ENCODE measurements at places on chromosomes 6 and 20.

DNA sequence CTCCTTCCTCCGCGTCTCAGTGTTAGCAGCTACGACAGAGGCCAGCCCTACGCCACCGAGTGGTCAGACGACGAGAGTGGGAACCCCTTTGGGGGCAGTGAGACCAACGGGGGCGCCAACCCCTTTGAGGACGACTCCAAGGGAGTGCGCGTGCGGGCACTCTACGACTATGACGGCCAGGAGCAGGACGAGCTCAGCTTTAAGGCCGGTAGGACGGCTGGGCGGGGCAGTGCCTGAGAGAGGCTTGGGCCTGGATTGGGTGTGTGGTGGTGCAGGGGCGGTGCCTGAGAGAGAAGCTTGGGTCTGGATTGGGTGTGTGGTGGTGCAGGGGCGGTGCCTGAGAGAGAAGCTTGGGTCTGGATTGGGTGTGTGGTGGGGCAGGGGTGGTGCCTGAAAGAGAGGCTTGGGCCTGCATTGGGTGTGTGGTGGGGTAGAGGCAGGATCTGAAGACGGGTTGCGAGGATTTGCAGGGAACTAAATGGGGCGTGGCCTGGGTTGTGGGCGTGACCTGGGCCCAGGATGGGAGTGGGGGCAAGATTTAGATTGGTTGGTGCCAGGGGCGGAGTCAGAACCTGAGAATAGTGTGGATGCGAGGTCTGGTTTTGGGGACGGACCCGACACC is 24.4 kb downstream of the SPDEF start:
- peak; percentile 36 for DNase-seq

GRCh38 chr20:24999568-24999967 is 7.0 kb upstream of the APMAP start:
- no peak for DNase-seq

GRCh38 chr6:20207088-20207418 is 5.2 kb downstream of the MBOAT1 start:
- no peak for DNase-seq

- no peak for DNase-seq
These were observed 118.0 kb downstream of the HFE start for GRCh38 chr6:26205161-26205624.

GRCh38 chr6:117232196-117232595 is 33.2 kb upstream of the VGLL2 start:
- no peak for DNase-seq

DNA sequence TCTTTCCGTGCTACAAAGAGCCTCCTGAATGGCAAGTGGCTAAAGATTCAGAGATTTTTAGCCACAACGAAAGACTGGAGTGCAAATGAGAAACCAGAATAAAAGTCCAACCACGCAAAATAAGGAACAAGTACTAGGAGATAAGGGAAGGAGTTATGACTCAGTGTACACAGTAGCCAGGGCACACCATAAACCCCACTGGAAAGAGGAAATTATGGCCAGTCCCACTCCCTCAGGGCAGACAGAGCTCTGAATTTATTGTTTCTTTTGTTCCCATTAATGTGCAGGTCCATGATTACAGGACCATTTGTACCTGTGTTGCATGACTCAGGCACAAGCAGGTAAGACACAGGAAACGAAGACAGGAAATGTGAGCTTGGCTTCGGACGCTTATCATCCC is 150.3 kb upstream of the PREP start:
- DNase-seq: no peak

DNA sequence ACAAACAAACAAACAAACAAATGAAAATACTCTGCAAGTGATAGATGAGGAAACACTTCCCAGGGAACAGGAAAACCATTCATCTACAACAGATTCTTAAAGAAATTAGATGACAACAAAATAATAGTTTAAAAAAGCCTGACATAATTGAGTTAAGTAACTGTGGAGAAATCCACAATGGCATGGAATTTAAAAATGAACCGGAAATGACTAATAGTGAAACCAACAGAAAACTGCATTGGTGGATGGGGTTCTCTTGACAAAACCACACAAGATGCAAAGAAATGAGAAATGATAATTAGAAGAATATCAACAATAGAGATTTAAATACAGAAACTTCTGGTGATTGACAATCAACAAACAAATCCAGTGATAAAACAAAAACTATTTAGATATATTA is 785.6 kb downstream of the QKI start:
- DNase-seq: no peak

DNA sequence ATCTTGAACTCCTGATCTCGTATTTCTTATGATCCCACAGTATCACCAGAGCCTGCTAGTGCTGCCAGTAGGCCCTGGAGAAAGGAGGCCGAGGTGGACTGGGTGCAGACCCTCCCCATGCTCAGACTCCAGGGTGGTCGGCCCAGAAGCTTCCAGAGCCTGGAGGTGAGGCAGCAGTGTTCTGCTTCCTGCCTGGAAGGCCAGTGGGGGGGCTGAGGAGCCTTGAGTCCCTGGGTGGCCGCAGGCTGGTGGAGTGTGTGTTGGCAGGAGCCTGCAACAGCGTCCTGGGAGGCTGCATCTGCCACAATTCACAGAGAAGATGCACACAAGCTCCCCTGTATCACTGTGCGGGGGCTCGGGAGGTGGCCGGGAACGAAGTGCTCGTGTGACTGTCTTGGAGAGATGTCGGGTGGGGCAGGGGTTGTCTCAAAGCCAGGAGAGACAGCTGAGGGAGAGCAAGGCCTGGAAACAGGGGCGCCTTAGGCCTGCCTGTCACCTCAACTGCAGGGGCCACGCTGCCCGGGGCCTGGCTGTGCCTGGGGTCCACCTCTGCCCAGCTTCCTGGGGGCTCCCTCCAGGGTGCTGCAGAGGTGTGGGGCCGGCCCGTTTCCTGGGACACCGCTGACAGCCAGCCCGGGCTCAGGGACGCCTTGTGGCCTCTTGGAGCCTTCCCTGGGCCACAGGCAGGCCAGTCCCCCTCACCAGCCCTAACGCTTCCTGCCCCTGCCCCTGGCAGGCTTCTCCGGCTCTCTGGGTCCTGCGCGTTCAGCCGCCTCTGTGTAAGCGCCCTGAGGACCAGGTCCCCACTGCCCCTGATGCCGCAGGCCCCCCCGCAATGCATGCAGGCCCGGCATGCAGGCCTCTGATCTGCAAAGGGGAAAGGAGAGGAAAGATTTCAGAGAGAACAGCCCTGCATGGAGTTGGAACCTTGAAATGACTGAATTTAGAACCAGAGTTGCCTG is 24.2 kb upstream of the MAS1 start:
- DNase-seq: no peak

DNA sequence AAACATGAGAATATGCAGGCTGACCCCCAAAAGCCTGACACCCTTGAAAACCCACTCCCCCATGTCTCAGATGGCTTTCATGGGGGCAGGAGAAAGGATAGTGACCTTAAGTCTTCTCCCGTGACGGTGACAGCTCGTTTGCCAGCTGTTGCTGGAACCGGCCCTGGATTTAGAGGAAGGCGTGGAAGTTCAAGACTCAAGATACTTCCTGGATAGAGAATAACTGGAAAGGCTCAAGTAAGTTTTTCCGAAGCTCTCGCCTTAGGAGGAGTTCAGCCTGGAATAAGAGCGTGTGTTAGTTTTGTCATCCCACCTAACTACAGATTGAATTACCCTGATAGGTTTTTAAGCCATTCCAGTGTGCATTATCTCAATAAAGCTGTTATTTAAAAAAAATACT is 11.6 kb upstream of the MTG2 start:
- no peak for DNase-seq

DNA sequence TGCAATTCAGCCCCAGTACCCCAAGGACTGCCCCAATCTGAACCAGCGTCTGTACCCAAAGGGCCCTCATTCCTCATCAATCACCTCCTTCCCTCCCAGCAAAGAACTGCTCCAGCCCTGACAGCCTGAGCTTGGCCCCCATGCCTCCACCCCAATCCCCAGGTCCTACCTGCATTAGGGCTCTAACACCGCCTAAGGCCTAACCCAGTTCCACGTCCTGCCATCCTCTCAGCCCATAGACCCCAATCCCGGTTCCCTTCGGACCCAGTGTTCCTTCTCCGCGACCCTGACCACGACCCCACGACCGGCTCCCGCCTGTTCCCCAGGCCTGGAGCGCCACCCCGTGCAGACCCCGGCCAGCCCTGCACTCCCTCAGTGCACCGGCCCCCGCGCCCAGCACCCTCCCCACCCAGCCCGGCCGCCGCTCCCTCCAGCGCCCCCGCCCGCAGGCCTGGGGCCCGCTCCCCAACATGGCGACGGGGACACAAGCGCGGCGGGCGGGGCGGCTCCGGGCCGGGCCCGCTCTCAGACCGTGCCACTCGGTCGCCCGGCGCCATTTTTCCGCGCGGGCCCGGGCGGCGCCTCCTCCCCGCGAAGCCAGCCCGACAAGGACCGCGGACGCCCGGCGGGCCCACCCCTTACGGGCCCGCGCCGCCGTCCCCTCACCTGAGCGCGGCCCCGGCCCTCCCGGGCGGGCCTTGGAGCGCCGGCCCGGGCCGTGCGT is 483 bp downstream of the NCOA6 start:
- DNase-seq: peak; percentile 50

GRCh38 chr6:56897789-56898529 is 56.9 kb upstream of the BEND6 start:
- DNase-seq: no peak

DNA sequence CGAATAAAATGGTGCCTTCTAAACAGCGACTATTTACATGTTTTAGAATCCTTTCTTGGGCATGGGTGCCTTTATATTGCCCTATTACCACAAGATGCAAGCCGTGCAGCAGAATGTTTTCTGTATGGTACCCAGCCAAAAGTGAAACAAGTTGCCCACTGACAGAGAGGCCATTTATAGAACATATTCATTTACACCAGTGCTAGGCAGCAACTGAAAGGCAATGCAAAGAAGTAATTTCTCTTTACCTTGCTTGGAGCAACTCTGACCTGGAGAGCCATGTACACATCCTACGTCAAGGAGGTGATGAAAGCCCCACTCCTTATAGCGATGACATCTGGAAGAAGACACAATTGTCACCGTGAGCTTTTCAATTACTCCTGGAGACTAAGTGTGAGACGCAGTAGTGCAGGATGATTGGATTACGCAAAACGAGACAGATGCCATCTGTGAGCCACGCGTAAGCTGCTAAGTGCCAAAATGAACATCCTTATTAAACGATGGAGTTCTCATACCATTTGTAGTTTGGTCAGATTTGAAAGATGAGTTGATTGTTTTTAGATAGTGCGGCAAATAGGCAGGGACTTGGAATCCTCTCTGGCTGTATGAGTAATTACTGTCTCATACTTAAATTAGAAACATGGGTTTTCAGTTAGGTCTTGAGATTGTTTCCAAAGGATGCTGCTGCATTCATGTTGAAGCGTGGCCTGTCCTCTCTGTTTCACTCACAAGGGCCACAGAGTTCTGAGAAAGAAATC is at the start of gene TMEM244:
Gene TMEM244, minus strand, starts transcription at position 408 of the 758 bp plus-strand sequence. Its CDS starts 127 bp downstream, at position 281.
- no peak for DNase-seq

- no peak for DNase-seq
These were observed 698.4 kb downstream of the TENT5A start for GRCh38 chr6:81054036-81054435.

- DNase-seq: no peak
These were observed 38.9 kb downstream of the STK35 start for GRCh38 chr20:2140561-2140960.

DNA sequence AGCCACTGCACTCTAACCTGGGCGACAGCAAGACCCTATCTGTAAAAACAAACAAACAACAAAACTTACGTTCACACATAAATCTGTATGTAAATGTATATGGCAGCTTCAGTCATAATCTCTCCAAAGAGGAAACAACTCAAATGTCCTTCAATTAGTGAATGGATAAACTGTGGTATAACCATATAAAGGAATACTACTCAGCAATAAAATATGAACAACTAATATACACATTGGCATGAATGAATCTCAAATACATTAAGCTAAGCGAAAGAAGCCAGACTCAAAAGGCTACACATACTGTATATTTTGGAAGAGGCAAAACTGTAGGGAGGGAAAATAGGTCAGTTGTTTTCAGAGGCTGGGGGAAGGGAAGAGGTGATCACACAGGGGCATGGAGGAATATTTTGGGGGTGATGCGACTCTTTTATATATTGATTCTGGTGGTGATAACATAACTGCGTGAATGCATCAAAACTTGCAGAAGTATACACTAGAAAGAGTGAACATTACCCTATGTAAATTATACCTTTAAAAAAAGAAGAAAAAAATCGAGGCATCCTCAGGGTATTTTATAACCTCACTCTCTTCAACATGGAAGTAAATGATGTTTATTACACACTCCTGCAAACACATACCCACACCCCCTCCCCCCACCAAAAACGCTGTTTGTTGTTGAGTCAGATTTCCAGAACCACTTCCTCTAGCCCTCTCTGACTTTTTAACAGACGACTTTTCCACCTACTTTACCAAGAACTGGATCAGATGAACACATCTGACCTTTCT is 115.2 kb upstream of the RNF24 start:
- DNase-seq: no peak

- DNase-seq: no peak
These were observed 48.3 kb upstream of the RIN2 start for GRCh38 chr20:19709635-19710335.

GRCh38 chr6:14772188-14772587 is 473.7 kb upstream of the JARID2 start:
- DNase-seq: no peak

GRCh38 chr20:20312562-20312961 is 55.3 kb upstream of the INSM1 start:
- DNase-seq: no peak

DNA sequence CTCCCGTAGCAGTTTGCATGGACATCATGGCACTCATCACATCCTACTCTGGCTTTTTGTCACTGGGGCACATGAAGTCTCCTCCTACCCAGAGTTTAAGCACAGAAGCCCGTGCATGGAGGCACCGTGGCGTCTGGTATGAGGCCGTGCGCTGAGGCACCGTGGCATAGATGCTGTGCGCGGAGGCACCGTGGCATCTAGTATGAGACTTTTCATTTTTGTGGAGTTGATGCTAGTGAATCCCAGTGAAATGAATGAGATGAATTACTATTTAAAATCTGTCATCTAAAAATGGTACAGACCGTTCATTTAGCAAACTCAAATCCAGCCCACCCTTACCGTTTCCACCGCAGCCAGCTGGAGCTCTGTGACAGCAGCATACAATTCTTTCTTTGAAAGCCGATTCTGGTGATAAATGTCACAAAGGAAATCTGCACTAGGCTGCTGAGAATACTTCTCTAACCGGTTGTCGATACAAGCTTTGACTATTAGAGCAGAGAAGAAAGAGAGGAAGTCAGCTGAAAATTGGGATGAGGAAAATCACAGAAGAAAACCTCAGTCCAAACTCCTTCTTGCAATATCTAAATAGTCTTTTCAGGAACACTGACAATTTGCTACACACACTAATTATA is 11.3 kb downstream of the CYP24A1 start:
- no peak for DNase-seq

GRCh38 chr6:70409216-70409615 is 4.1 kb upstream of the FAM135A start:
- DNase-seq: no peak

- no peak for DNase-seq
These were observed 7.2 kb downstream of the HEBP2 start for GRCh38 chr6:138410972-138411880.

GRCh38 chr6:9830808-9831207 is 584.1 kb downstream of the TFAP2A start:
- no peak for DNase-seq

DNA sequence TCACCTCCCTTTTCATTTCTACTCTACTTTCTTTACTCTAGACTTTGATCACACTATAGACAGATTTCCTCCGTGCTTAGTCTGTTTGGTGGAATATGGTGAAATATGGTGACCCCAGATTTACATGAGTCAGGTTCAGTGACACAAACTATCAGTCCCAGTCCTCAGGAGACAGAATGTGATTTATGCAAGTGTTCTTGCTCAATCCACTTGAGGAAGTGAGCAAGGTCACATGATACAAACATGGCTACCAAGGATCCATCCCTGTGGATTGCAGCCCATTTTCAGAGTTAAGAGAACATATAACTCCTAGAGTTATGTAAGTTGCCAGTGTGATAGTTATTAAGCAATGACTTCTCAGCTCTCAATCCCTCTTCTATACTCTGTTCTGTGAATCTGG is 23.7 kb upstream of the TSHZ2 start:
- no peak for DNase-seq

Data from caudate nucleus (tissue), 63 donors.